ENCODE measurements at places on chromosomes 6 and 20.
A peak's percentile ranks its signal among the peaks of the same experiment; 100 is the strongest.

GRCh38 chr6:44373051-44373450 lies 14.5 kb upstream of the CDC5L start:
- no peak for DNase-seq

DNA sequence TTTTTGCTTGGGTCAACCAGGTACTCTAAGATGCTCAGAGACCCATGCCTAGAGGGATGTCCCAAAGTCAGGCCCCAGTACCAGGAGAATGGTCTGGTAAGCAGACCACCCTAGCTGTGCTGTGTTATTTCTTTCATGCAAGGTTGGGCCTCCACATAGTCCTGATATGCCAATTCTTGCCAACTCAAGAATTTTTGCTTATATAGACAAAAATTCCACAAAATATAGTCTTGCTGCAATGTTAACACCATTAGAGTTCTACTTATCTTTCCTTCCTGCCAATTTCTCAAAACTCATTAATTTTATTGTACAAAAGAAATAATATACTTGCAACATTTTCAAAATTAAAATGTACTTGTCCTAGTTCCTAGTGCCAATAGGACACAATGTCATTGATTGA lies 33.9 kb upstream of the TINAG start:
- DNase-seq: no peak

GRCh38 chr6:122033564-122034181 lies 365.8 kb upstream of the HSF2 start:
- no peak for DNase-seq

DNA sequence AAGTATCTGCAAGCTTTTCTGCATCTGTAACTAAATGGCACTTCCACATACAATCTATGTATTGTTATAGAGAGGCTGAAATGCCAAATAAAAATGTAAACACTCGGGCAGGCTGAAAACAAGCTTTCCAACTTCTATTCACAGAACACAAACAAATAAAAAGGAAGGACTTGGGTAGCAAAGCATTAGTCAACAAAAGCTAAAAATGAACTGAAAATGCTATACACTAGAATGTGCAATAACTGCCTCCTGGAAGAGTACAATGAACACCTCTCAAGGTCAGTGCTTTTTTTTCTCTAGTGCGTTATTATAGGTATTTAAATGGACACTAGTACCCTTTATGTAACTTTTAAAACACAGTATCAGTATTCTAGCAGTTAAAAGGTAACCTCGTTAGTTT lies 31.4 kb downstream of the STK38 start:
- DNase-seq: no peak

GRCh38 chr6:53492860-53493634 lies 51.9 kb downstream of the GCLC start:
- peak; percentile 18 for DNase-seq

- DNase-seq: no peak
Measured at GRCh38 chr6:168105813-168106632, 27.0 kb upstream of the FRMD1 start.

DNA sequence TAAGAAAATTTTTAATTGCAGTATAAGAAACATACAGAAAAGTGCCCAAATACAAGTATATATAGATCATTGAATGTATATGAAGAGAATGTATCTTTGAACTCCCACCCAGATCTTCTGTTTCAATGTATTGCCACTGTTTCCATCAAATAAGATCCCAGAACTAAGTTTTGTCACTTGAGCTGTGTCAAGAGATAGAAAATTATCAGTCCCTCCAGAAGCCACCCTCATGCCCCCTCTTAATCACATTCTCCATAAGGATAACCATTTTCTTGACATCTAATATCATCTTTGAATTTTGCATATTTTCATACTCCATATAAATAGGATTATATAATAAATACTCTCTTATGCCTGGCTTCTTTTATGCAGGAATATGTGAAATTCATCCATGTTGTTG lies 20.3 kb downstream of the GPX5 start:
- DNase-seq: no peak

GRCh38 chr6:134683783-134684422 lies 266.0 kb downstream of the ALDH8A1 start:
- no peak for DNase-seq

GRCh38 chr6:123838505-123839234 lies 35.0 kb downstream of the NKAIN2 start:
- DNase-seq: no peak

- DNase-seq: no peak
Measured at GRCh38 chr6:83536034-83536646, 23.8 kb downstream of the PRSS35 start.

DNA sequence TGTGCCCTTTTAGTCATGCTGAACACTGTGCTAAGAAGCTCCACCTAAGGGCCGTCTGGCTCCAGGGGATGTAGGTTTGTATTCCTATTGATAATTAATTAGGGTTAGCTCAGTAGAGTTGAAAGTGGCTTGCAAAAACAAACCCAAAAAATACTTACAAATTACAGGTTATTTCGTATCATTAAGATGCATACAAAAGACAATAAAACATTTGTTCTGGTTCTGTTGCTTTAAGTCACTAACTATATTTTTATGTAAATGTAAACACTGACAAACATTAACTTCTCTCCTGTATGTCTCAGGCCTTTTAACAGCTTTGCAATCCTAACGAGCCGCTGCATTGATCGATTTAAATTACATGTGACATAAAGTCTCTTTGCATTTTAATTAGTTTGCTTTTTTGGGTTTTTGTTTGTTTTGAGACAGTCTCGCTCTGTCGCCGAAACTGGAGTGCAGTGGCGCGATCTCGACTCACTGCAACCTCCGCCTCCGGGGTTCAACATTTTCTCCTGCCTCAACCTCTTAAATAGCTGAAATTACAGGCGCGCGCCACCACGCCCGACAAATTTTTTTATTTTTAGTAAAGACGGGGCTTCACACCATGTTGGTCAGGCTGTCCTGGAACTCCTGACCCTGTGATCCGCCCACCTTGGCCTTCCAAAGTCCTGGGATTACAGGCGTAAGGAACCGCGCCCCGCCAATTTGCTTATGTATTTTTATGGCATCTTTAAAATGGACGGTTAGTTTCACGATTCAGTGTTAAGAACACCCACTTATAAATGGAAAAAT lies 110.9 kb downstream of the HFE start:
- no peak for DNase-seq

- no peak for DNase-seq
Measured at GRCh38 chr6:9657994-9658393, 756.9 kb downstream of the TFAP2A start.

- DNase-seq: no peak
Measured at GRCh38 chr6:45892696-45893245, 122.9 kb downstream of the CLIC5 start.

DNA sequence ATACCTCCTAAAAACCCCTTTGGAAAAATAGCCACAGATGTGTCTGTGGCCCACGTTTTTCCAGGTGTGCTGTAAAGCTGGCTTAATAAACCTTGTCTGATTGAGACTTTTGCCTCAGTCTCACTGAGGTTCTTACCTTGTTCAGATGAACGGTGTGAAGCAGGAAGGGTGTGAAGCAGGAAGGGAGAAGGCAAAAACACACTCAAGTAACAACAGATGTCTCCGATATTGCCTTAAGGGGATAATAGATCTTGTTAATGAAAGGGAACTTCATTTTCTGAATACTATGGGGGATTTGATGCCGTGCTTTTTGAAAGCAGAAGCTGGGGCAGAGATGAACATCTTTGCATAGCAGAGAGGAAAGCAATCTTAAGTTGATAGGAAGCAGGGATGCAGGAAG lies 37.8 kb downstream of the EDN1 start:
- DNase-seq: no peak

GRCh38 chr20:25685276-25686080 lies 11.2 kb downstream of the ZNF337 start:
- no peak for DNase-seq

DNA sequence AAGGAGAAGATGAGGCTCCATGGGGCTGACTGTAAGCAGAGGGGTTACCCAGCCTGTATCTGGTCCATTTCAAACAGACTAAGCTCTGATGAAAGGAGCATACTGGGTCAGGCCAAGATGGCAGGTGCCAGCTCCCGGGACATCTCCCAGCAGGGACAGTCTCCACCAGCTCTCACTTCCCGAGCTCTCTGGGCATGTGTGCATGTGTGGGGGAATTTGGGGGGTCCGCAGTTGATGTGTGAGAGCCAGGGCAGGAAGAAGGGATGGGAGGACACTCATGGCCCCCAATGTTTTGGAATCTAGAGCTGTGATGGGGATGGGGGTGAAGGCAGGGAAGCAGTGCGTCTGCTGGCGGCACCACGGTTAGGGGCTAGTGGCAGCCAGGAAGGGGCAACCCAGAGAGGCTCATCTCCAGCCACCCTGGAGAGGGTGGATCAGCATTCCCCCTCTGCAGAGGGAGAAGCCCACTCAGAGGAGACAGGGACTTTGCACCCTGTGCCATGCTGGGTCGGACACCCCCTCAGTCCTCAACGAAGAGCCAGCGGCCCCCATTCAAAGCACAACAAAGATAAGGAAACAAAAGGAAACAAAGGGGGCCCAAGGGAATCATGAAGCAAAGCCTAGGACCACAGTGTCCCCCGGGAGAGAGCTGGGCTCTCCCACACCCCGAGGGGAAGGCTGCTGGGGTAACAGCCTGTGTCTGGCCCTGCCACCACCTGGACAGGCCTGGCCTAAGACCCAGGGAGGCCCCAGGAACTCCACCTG lies 52.4 kb downstream of the DSTN start:
- DNase-seq: no peak

GRCh38 chr20:24935766-24936525 lies 13.1 kb upstream of the CST7 start:
- no peak for DNase-seq

DNA sequence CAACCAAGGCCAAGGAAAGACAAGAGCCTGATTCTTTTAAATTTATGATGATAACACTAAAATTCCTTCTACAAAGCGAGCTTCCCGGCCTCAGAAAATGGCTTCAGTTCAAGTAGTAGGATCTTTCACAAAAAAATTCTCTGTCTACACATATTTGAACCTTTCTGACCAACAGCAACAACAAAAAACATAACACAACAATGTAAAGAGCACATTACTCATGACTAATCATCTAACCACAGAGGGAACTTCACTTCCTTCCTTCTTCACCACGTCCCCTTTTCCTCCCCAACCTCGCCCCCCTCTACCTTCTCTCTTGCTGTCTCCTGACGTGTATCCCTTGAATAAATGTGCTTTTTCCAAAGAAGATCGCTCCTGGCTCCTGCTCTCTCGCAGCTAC lies 228.2 kb downstream of the MYLK4 start:
- no peak for DNase-seq

DNA sequence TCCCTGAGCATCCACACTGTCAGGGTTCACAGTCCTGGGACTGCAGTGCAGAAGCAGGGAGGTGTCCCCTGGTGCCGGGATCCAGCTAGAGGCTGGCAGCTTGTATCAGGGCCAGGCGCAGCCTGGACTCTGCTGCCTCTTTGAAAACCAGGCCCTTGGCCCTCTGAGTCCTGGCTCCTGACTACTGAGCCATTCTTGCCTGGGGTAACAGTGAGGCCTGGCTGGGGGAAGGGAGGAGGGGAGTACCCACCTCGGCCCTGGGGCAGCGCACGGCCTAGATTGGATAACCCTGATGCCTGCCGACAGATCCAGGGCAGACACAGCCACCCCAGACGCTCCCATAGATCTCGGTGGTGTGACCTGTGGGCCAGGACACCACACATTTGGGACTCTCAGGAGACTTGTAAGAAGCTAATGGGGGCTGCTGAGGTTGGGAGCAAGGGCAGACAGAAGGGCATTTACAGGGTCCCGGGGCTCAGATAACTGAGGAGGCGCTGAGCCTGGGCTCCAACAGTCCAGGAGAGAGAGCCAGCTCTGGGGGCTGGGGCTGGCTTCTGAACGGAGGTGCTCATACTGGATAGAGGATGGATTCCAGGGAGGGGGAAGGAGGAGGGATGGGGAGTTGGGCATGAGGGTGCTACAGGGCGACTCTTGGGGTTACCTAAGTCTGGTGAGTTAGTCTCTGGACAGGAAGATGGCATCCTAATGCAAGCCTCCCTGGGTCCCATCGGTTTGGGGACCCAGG lies 30.5 kb downstream of the SPDEF start:
- DNase-seq: no peak

DNA sequence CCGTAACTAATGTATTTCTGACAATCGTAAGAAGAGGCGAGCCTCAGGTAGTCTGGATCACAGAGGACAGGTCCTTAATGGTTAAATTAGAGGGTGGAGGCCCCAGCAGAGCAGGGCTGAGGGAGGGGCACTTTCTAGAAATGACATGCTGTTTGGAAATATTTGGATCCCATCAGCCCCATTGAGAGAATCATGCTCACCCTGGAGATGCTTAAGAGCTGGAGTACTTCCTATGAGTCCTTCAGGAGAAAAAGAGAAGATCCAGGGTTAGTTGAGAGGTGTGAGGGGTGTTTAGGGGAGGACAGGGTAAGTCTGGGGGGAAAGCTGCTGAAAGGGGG lies 123.0 kb downstream of the TCP11 start:
- DNase-seq: no peak

- no peak for DNase-seq
Measured at GRCh38 chr6:112183271-112183671, 71.1 kb downstream of the LAMA4 start.

DNA sequence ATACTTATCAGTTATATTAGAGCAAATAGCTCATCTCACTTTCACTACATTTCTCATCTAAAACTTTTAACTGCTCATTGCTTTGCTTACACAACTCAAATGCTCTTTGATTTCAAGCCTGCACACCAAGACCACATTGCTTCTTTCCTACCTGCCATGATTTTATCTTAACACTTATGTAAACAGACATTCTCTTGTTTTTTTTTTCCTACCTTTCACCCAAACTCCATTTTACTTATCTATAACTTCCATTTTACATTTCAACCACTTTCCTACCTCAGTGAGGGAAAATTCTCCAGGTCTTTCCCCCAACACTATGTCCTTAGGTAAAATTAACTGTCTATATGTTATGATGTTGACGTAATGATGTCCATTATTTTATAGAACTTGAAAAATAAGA lies 24.0 kb downstream of the REPS1 start:
- no peak for DNase-seq

DNA sequence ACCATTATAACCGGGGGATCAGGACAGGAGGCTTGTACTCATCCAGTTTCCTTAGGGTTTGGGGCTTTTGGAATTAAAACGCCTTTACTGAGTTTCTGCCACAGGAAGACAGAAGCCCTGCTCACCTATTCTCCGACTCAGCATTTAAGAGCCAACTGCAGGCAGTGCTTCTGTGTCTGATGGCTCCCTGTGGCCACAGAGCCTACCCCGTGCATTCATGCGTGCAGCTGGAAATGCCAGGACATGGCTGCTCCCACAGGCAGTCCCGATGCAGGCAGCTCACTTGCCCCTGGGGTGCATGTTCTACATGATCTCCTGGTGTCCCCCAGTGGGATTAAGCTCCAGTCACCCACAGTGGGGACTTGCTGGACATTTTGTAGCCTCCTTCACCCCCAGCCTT lies 22.2 kb downstream of the ZNF831 start:
- no peak for DNase-seq

- no peak for DNase-seq
Measured at GRCh38 chr6:25645916-25646315, 6.1 kb upstream of the SCGN start.

GRCh38 chr20:57581202-57582028 lies 20.5 kb downstream of the PCK1 start:
- no peak for DNase-seq

GRCh38 chr6:5946181-5946580 lies 60.5 kb downstream of the NRN1 start:
- no peak for DNase-seq

- no peak for DNase-seq
Measured at GRCh38 chr6:15255909-15256395, 10.1 kb downstream of the JARID2 start.
